Lower lobe of right lung (tissue), 2 donors: ENCODE measurements at places on chromosomes 7 and 10.

DNA sequence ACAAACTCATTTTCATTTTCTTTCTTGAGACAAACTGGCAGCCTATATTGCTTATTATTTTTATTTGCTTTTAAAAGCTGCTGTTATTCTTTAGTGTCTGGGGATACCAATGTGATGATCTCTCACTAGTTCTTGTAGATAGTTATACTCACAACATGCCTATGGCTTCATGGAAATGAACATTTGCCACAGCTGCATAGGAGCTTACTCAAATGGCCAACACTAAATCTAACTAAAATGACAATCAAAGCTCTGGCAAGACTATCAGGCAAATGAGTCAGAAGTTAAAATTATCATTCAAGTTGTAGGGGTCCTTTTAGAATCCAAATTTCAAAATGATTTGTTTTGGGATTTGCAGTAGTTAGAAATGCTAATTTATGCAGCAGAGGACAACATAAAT, 225.9 kb downstream of the ANK3 start:
- DNase-seq: no peak
- H3K27me3 ChIP-seq: no peaks in the 10 kb centered on the region
- H3K4me1 ChIP-seq: no peaks in the 10 kb centered on the region
- peaks cover 5% of the 10 kb centered on the region for H3K36me3 ChIP-seq
- H3K27ac ChIP-seq: no peak overlapping the region
- no peak overlapping the region for H3K4me3 ChIP-seq

GRCh38 chr10:36336315-36336714, 694.2 kb upstream of the FZD8 start:
- no peak overlapping the region for H3K4me3 ChIP-seq
- H3K36me3 ChIP-seq: no peaks in the 10 kb centered on the region
- no peaks in the 10 kb centered on the region for H3K4me1 ChIP-seq
- no peak overlapping the region for H3K27ac ChIP-seq
- DNase-seq: no peak
- no peaks in the 10 kb centered on the region for H3K27me3 ChIP-seq

DNA sequence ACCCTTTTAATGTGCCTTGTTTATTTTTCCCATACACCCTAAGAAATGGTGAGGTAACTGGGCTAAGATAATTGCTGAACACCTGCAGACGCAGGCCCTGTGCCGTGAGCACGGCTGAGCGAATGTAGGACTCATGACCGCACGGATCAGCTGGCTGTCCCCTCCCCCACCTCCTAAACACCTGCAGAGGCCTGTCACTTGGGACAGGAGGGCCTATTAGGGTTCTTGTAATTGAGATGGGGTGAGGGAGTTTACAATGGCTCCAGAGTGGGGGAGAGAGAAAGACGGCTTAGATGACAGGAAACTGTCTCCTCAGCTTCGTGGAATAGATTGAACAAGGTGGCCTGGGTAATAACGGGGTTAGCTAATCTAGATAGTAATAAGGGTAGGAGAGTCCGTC, 291.7 kb upstream of the HABP2 start:
- no peaks in the 10 kb centered on the region for H3K36me3 ChIP-seq
- no peaks in the 10 kb centered on the region for H3K27me3 ChIP-seq
- no peak overlapping the region for H3K27ac ChIP-seq
- no peaks in the 10 kb centered on the region for H3K4me1 ChIP-seq

GRCh38 chr10:118307220-118307619, 34.9 kb downstream of the FAM204A start:
- H3K4me3 ChIP-seq: no peak overlapping the region
- H3K36me3 ChIP-seq: peaks cover 68% of the 10 kb centered on the region
- no peaks in the 10 kb centered on the region for H3K27me3 ChIP-seq

GRCh38 chr7:150564006-150564405, 3.2 kb upstream of the GIMAP4 start:
- no peak for DNase-seq
- H3K4me3 ChIP-seq: no peak overlapping the region
- peaks cover 7% of the 10 kb centered on the region for H3K4me1 ChIP-seq
- H3K27ac ChIP-seq: no peak overlapping the region

- DNase-seq: no peak
- H3K4me3 ChIP-seq: no peak overlapping the region
- H3K27ac ChIP-seq: no peak overlapping the region
- no peaks in the 10 kb centered on the region for H3K27me3 ChIP-seq
- H3K4me1 ChIP-seq: no peaks in the 10 kb centered on the region
Measured at GRCh38 chr7:80736371-80737125, 98.1 kb downstream of the CD36 start.

DNA sequence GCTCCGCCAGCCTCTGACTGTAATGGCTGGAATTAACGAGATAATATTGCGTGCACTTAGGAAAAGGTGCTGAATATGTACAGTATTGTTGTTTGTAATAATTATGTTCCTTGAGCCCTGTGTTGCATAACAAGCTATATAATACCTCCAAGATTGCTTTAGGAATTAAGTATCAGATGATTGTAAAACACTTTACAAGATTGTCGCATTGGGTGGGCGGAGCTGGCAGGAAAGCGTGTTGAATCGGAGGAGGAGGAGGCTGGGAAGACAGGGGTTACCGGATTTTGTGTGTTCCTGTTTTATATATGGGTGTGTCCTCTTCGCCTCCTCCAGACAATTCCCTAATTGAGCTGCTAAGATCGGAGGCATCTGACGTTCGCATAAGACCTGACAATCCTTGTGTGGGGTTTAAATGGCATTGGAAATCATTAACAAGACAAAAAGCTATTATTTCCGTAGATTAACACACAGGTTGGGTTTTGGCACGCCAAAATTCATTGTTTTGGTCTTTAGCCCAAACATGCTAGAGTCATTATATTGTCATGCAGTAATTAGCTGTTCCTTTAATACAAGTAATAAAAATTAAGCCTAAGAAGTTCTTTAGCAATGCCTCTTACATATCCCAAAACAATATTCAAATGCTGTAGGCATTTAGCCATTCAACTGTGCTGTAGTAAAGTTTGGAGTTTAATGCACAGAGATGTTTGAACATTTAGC, 192.9 kb upstream of the SH2B2 start:
- peaks cover 16% of the 10 kb centered on the region for H3K36me3 ChIP-seq
- no peaks in the 10 kb centered on the region for H3K4me1 ChIP-seq
- DNase-seq: no peak
- H3K4me3 ChIP-seq: no peak overlapping the region

DNA sequence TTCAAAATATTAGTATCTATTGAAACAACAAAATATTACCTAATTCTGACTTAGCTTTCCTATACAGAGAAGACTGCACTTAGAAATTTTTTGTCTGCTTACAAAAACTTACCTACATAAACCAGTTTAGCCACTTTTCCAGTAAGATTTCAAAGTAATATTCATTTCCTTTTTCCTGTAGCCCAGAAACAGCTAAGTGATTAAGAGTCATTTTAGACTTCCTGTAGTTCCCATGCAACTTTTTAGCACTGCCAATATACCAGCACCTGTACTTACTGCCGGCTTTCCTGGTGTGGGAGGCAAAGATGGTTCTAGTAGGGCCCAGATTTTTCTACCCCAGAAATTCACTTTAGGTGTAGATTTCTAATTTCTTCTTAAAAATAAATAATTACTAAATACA, 21.8 kb downstream of the NT5C2 start:
- no peak overlapping the region for H3K4me3 ChIP-seq
- peak overlapping the region; percentile 18 for H3K27ac ChIP-seq
- no peaks in the 10 kb centered on the region for H3K27me3 ChIP-seq

DNA sequence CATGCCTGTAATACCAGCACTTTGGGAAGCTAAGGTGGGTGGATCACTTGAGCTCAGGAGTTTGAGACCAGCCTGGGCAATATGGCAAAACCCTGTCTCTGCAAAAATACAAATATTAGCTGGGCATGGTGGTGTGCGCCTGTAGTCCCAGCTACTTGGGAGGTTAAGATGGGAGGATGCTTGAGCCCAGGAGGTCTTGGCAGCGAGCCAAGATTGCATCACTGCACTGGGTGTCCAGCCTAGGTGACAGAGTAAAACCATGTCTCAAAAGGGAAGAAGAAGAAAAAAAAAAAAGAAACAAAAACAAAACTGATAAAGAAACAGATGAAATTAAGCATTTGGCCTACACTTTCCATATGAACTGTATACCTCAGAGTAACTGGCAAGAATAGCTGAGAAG, 319.2 kb downstream of the PARD3 start:
- DNase-seq: no peak
- H3K4me1 ChIP-seq: peaks cover 4% of the 10 kb centered on the region
- no peak overlapping the region for H3K4me3 ChIP-seq
- no peak overlapping the region for H3K27ac ChIP-seq
- no peaks in the 10 kb centered on the region for H3K27me3 ChIP-seq
- H3K36me3 ChIP-seq: no peaks in the 10 kb centered on the region

- H3K4me3 ChIP-seq: no peak overlapping the region
- H3K27ac ChIP-seq: no peak overlapping the region
- H3K27me3 ChIP-seq: no peaks in the 10 kb centered on the region
- no peaks in the 10 kb centered on the region for H3K4me1 ChIP-seq
- DNase-seq: no peak
Measured at GRCh38 chr10:61110188-61110844, 166.3 kb upstream of the RHOBTB1 start.

DNA sequence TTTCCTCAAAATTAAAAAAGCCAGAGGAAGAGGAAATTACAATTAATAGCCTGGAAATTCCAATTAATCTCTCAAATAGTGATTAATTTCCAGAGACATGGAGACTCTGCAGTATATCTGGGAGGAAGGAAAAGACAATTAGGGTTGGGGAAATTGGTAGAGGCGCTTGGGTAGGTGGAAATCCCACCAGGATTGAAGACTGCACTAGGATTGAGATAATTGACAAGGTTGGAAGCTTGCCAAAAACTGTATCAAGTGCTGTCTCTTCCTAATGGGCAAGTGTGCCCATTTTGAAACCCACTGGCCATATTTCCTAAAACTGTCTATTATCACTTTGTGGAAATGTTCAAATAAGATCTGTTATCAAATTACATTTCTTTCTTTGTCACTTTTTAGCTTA, 21.6 kb downstream of the CHN2 start:
- H3K4me1 ChIP-seq: no peaks in the 10 kb centered on the region
- no peaks in the 10 kb centered on the region for H3K36me3 ChIP-seq
- H3K27me3 ChIP-seq: no peaks in the 10 kb centered on the region
- H3K4me3 ChIP-seq: no peak overlapping the region
- H3K27ac ChIP-seq: no peak overlapping the region
- no peak for DNase-seq

GRCh38 chr7:37683246-37684120, at the start of gene GPR141:
GPR141 (plus strand) TSS chr7:37683766; CDS start chr7:37740394, 56,628 bp downstream.
- peak within 1 kb of the TSS; percentile 4 for H3K27ac ChIP-seq
- H3K27me3 ChIP-seq: no peaks in the 10 kb centered on the region
- H3K4me1 ChIP-seq: peaks cover 13% of the 10 kb centered on the region

DNA sequence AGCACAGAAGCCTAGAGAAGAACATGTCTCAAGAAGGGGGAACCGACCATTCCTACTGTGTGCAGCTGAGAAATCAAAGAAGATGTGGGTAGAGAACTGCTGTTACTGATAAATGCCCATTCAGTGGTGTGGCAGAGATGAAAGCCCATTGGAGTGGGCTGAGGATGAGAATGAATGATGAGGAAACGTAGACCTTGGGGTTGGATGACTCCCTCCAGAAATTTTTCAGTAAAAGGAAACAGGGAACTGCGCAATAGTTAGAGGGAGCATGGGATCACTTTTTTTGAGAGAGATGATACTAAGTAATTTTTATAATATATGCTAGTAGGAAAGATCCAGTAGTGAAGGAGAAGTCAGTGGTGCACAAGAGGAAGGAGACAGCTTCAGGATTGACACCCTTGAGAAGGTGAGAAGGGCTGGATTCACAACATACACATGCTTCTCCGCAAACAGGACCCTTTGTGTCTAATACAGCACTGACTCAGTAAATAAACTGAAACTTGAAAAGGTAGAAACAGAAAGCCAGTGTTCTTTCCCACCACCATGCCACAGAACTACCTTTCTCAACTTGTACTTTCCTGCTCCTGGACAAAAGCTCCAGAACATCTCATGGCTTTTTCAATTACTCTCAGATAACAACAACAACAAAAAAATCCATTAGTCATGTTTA, 104.7 kb upstream of the IL6 start:
- DNase-seq: no peak
- no peak overlapping the region for H3K4me3 ChIP-seq
- H3K4me1 ChIP-seq: peaks cover 5% of the 10 kb centered on the region
- no peaks in the 10 kb centered on the region for H3K27me3 ChIP-seq
- H3K36me3 ChIP-seq: no peaks in the 10 kb centered on the region

DNA sequence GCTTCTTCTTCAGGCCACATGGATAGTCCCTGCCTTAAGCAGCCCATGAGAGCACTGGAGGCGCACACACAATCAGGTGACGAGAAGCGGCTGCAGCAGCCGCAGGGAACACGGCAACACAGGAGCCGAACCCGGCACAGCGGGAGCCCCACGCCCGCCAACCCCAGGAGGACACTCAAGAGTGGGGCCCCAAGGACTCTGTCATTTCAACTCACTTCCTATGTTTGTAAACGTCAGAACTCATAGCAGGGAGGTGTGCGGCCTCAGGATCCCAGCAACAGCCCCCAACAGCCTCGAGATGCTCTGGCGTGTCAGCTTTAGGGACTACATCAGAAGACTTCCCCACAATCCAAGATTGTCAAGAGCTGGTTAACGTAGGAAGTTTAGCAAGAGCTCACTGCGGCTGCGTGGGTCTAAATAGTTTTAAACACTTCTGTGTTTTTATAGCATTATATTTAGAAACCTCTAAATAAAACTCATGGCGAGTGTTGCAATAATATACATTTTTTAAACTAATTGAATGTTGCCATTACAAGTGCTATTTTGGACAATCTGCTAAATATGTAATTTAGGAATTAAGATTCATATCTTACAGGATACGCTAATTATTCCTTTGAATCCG, 123.4 kb downstream of the MAD1L1 start:
- no peaks in the 10 kb centered on the region for H3K36me3 ChIP-seq
- H3K4me1 ChIP-seq: peaks cover 50% of the 10 kb centered on the region
- H3K27ac ChIP-seq: no peak overlapping the region
- no peaks in the 10 kb centered on the region for H3K27me3 ChIP-seq
- H3K4me3 ChIP-seq: no peak overlapping the region

- no peak for DNase-seq
- H3K27ac ChIP-seq: peak overlapping the region; percentile 27
- no peaks in the 10 kb centered on the region for H3K27me3 ChIP-seq
- no peak overlapping the region for H3K4me3 ChIP-seq
- no peaks in the 10 kb centered on the region for H3K36me3 ChIP-seq
Measured at GRCh38 chr7:7136466-7137381, 45.6 kb upstream of the C1GALT1 start.

GRCh38 chr7:151597541-151598444, 78.1 kb upstream of the RHEB start:
- peaks cover 17% of the 10 kb centered on the region for H3K36me3 ChIP-seq
- no peaks in the 10 kb centered on the region for H3K27me3 ChIP-seq
- no peak overlapping the region for H3K27ac ChIP-seq
- no peak overlapping the region for H3K4me3 ChIP-seq
- H3K4me1 ChIP-seq: peaks cover 13% of the 10 kb centered on the region

GRCh38 chr7:94580601-94581000, 71.0 kb downstream of the CASD1 start:
- no peaks in the 10 kb centered on the region for H3K27me3 ChIP-seq
- H3K4me1 ChIP-seq: peaks cover 15% of the 10 kb centered on the region
- H3K36me3 ChIP-seq: no peaks in the 10 kb centered on the region
- no peak for DNase-seq
